Cortex of kidney (tissue), 1 donor: ENCODE measurements at places on chromosomes 6 and 20.

GRCh38 chr6:77324866-77325265, 138.4 kb downstream of the HTR1B start:
- no peak for DNase-seq

DNA sequence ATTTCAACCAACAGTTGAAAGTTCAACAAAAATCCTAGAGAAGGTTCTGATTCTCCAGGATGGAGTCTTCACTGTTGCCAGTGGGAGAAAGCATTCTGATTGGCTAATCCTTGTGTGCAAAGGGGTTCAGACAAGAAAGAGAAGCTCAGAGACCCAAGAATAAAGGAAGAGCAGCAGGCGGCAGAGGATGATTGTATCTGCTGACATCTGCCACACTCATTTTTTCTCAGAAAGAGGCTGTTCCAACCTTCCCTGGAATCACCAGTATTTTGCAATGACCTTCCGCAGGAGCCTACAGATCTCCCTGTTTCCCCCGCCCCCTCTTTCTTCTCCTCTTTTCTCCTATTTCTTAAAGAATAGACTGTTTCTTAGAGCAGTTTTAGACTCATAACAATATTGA, 376.7 kb downstream of the CDH26 start:
- DNase-seq = no peak

DNA sequence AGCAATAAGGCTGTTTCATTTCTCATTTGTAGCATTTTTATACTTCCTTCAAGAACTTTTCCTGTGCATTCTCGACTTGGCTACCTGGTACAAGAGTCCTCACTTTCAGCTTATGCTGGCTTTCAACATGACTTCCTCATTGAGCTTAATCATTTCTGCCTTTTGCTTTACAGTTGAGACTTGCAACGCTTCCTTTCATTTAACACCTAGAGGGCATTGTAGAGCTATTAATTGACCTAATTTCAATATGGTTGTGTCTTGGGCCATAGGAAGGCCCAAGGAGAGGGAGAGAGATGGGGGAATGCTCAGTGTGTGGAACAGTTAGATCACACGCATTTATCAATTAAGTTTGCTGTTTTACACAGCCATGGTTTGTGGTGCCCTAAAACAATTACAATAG, 37.2 kb downstream of the SLC22A2 start:
- no peak for DNase-seq

GRCh38 chr6:123515715-123516114, 121.0 kb downstream of the TRDN start:
- no peak for DNase-seq

- DNase-seq = no peak
These were observed 39.6 kb upstream of the BLCAP start for GRCh38 chr20:37567331-37567665.

DNA sequence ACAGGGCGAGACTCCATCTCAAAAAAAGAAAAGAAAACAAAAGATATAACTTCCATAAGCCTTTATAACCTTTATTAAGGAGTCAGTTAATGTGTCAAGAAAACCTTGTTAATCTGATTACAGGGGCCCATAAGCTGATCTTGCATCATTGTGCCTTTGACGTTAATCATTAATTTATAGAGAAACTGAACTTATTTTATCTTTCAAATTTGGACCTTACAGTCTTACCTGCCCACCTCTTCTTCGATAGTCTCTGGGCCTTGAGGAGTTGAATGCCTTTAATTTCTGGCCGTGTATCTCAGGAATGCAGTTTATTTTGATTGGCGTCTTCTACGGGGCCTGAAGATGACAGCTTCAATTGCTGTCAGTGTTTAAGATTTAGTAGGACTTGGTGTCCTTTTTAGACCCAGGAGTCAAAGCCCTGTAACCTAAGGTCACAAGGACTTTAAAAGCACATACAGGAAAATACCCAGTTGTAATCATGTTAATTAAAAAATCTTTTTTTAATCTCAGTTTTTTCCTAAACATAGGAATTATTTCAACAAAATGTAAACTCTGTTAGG, 5.8 kb downstream of the ACOT13 start:
- DNase-seq = no peak

DNA sequence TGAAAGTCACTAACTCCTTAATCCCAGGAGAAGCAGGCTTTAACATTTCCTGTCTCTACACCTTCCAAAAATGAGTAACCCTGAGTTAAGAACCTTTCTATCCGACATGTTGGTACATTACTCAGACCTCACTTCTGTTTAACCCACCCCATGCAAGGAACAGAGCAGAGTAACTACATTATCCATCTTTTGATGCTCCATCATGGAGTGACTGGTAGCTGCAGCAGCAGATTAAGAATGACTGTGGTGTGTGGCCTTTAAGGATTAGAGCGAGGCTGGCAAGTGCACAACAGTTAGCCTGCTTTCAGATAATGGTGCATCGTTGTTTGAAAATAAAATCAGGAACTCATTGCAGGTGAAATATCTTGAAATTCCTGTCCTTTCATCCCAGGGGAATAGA, 2.0 kb downstream of the TRAF3IP2 start:
- no peak for DNase-seq

DNA sequence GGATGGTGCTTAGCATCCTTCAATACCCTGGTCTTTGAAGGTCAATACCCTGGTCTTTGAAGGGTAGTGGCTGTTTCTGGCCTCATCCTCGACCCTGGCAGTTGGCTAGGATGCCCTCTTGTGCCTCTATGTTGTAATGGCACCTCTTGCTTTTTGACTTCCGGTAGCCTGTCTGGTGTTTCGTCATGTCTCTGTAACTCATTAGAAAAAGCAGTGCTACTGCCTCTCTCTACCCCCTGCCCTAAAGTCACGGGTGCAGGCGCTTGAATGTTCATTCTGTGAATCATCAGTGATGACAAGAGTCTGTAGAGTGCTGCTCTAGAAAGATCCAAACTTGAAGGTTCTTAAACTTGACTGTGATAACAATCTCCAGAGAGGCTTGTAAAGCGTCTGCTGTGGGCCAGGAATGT, 28.3 kb downstream of the RSPO4 start:
- no peak for DNase-seq

DNA sequence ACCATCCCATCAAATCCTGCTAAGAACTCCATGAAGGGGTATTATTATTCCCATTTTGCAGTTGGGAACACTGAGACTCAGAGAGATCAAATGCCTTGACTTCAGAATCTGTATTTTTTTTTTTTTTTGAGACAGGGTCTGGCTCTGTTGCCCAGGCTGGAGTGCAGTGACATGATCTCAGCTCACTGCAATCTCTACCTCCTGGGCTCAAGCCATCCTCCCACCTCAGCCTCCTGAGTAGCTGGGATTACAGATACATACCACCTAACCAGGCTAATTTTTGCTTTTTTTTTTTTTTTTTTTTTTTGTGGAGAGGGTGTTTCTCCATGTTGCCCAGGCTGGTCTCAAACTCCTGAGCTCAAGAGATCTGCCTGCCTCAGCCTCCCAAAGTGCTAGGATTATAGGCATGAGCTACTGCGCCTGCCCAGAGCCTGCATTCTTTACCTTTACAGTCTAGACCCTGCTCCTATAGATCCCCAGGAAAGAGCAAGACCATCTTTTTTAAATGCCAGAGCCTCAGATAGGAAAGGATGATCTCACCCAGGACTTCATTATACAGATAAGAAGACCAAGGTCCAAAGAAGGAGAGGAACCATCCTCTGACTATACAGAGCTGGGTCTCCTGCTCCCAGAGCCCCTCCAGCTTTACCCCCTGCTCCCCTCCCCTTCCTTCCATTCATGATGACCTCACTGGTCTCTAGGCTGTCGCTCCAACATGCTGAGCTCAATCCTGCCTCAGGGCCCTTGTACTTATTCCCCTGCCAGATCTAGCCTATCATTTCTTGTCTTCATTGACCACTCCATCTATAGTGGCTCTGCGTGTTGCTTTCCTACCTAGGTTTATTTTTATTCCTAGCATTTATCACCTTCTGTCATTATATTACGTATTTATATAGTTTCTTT, 138.6 kb downstream of the CEBPB start:
- no peak for DNase-seq

GRCh38 chr20:32052778-32053362, 828 bp downstream of the HCK start:
- DNase-seq = no peak

DNA sequence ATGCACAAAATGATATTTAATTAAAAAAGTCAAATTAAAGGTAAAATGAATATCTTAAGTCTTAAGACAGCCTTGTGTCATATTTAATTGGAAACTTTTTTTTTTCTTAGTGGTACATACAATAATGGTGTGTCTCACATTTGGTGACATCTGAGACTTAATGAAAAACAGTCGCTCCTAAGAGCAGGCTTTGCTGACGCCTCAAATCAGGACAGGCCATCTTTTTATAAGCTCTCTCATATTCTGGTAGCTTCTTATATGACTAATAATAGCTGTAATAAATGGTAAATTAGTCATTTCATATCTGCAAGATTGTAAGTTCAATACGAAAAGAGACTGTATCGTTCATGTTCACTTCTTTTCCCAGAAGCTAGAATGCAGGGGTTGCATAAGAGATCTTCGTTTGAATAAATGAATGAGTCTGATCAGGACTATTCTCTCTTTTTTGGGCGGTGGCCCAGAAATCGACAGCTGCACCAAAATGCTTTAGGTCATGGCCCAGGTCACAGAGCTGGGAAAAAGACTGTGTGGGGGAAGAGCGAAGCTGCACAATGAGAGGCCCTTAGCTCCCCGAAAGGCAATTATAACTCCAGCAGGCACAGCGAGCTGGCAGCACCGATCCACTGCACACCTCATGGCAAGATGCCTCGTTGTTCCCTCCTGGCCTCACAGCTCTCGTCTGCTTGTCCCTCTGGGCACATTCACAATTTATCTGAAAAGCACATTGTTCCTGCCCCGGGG, 69.4 kb downstream of the NRN1 start:
- DNase-seq = no peak

GRCh38 chr20:63738687-63739129, 868 bp upstream of the SLC2A4RG start:
- no peak for DNase-seq

GRCh38 chr6:36967301-36967700, 12.8 kb downstream of the PI16 start:
- no peak for DNase-seq

GRCh38 chr6:147825848-147826247, 317.4 kb downstream of the SAMD5 start:
- no peak for DNase-seq

DNA sequence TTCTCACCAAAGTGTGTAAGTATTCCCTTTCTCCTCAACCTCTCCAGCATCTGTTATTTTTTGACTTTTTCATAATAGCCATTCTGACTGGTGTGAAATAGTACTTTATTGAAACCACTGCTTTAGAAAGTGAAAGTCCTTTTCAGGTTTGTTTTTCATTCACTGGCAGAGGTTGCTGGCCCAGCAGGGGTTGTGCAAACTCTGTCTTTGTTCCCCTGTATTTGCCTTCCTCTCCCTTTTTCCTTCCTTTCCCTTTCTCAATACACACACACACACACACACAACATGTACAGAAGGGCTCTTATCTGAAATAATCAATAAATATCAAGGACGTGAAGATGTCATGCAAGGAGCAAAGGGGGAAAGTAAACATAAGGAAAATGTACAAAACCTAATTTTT, 99.8 kb downstream of the LY86 start:
- no peak for DNase-seq

- no peak for DNase-seq
These were observed 20.3 kb downstream of the CST4 start for GRCh38 chr20:23668477-23668951.

DNA sequence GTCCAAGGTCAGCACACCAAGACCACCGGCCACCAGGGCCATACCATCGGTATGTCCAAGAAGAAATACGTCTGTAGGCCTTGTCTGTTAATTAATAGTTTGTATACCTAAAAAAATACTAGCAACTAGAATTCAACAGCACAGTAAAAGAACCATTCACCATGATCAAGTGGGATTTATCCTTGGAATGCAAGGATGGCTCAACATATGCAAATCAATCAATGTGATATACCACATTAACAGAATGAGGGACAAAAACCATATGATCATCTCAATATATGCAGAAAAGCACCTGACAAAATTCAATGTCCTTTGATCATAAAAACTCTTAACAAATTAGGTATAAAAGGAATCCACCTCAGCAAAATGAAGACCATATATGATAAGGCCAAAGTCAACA, 24.4 kb downstream of the RPP40 start:
- DNase-seq = no peak

DNA sequence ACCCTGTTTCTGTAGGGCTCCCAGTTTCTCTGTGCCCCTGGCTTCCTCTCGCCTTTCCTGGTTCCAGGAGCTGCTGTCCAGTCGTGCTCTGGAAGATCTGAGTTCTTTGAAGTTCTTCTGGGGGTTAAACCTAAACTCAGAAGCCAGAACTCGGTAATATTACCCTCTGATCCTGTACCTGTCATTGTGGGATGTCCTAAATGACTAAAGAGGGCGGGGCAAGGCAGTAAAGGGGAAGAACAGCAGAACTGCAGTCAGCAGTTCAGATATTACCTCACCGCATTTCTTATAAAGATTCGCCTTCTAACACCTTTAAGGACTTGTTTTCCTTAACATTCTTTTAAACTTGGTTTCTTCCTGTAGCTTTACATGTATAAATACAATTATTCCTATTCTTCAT, 63.9 kb downstream of the FAM120B start:
- no peak for DNase-seq

DNA sequence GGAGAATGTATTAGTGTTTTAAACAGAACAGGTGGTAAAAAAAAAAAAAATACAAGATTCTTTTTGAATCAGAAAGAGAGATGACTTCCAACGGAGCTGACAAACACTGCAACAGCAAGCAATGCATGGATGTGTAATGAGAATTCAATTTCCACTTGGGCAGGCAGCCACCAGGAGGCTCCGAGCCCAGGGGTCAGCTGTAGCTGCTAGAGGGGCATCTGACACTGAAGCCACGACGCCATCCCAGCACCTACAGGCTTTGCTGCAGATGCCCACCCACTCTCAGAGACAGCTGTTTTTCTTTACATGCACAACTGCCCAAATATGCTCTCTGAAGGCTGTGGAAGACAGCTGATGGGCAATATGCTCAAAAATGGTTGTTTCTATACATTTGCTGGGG, 75.4 kb downstream of the ELOVL5 start:
- DNase-seq = no peak

GRCh38 chr6:169800668-169801395, 49.4 kb downstream of the ERMARD start:
- no peak for DNase-seq

- no peak for DNase-seq
These were observed 864 bp upstream of the BCLAF1 start for GRCh38 chr6:136290410-136291010.

GRCh38 chr20:42855896-42856295, 333.8 kb downstream of the PTPRT start:
- no peak for DNase-seq

- DNase-seq = no peak
These were observed 68.9 kb upstream of the TULP1 start for GRCh38 chr6:35581633-35582032.

DNA sequence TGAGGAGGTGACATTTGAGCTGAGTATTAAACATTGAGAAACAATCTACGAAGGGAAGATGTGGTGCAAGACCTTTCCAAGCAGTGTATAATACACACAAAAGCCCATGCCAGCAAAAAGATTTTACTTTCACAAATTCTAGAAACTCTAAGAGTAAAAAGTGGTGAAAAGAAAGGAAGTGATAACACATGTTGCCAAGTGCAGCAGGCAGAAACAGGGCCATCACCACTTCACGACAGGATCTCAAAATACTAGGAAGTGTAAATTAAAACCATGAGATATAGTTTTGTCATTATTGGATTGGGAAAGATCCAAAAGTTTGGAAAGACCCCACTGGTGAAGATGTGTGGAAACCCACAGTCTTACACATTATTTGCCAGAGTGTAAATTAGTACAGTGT, 1.7 kb upstream of the ENTPD6 start:
- DNase-seq = no peak

GRCh38 chr6:170404036-170404435, 97.5 kb downstream of the FAM120B start:
- no peak for DNase-seq
